Lower leg skin (tissue), 4 donors: ENCODE measurements at places on chromosomes 1 and 21. TPM values are rescaled to one million over a fixed set of nuclear protein-coding genes. Genes with fewer than 3 reads are reported as not detected.

Gene KCNA3
- 1.0 TPM for total RNA-seq

Gene INKA2
- 5.9 TPM for total RNA-seq

Gene RNU11
- not detected for total RNA-seq

Gene SH2D1B
- total RNA-seq = not detected

Gene HAPLN2
- 0.68 TPM for total RNA-seq

Gene TMEM53
- total RNA-seq = 6.1 TPM

Gene CALML6
- total RNA-seq = 0.81 TPM

Gene SYT6
- total RNA-seq = 4.5 TPM

Gene SPRR4
- total RNA-seq = 123 TPM

Gene FCRL5
- total RNA-seq = not detected

Gene KRTAP21-3
- total RNA-seq = not detected

Gene RGSL1
- not detected for total RNA-seq

Gene WNT3A
- 4.1 TPM for total RNA-seq

Gene IQCC
- total RNA-seq = 6.5 TPM

Gene UTS2
- total RNA-seq = not detected

Gene OR2L5
- total RNA-seq = not detected

Gene SLAMF9
- total RNA-seq = not detected

Gene PRRX1
- total RNA-seq = 20.9 TPM

Gene PPM1J
- total RNA-seq = 12.1 TPM

Gene WNT9A
- 1.6 TPM for total RNA-seq

Gene TRIM58
- total RNA-seq = 0.29 TPM

Gene TP73
- total RNA-seq = 6.4 TPM

Gene DMRTA2
- total RNA-seq = not detected

Gene CDK18
- total RNA-seq = 6.5 TPM

Gene C8A
- not detected for total RNA-seq

Gene RIMKLA
- 0.26 TPM for total RNA-seq

Gene STYXL2
- not detected for total RNA-seq

Gene DNAJC6
- total RNA-seq = 0.99 TPM

Gene VHLL
- total RNA-seq = not detected

Gene AGMAT
- total RNA-seq = not detected

Gene SLC25A24
- total RNA-seq = 20.3 TPM

Gene NES
- 5.4 TPM for total RNA-seq

Gene IFI44L
- 1.5 TPM for total RNA-seq

Gene PTGS2
- total RNA-seq = 1.0 TPM

Gene SPAG17
- not detected for total RNA-seq

Gene HSPB7
- total RNA-seq = 4.2 TPM

Gene SLAMF7
- 6.0 TPM for total RNA-seq

Gene KIRREL1
- total RNA-seq = 8.8 TPM

Gene ID3
- total RNA-seq = 141 TPM

Gene DPYD
- total RNA-seq = 14.0 TPM

Gene SNIP1
- total RNA-seq = 17.1 TPM

Gene PDPN
- total RNA-seq = 29.4 TPM

Gene CLIC6
- 4.0 TPM for total RNA-seq

Gene CGN
- total RNA-seq = 33.6 TPM

Gene CELA3B
- total RNA-seq = not detected

Gene LAPTM5
- total RNA-seq = 10.2 TPM

Gene PFKL
- total RNA-seq = 138 TPM

Gene KIF14
- 1.1 TPM for total RNA-seq

Gene LCE4A
- total RNA-seq = 5.6 TPM

Gene ADCY10
- 0.10 TPM for total RNA-seq

Gene CHRM3
- total RNA-seq = 8.4 TPM
